ENCODE measurements at places on chromosomes 5 and 9.

- no peak for DNase-seq
Measured at GRCh38 chr5:14842117-14842516, 29.5 kb downstream of the ANKH start.

DNA sequence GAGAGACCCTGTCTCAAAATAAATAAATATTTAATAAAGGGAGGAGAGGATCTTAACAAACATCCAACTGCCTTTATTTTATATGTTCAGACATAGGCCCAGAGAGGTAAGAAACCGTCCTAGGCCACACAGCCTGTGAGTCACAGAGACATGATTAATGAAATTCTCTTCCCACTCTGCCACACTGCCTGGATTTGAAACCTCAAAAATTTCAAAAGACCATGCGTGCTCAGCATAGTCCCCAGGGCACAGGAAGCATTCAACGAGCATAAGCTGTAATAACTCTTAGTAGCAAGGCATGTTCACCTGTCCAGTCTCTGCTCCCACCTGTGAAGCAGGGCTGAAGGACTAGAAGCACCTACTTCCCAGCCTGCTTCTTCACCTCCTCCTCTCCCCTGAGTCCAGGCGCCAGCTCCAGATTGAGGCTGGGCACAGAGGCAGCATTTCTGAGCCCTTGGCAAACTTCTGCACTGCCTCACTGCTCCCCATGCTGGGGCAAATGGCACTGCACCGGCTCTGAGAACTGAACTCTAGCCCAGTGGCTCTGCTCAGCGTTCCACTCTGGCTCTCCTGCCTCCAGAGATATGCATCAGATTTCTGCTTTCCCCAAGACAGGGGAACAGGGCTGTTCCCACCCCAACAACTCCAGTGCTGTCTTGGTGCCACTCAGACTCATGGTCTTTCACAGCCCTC lies 1.1 kb downstream of the FAT2 start:
- no peak for DNase-seq

DNA sequence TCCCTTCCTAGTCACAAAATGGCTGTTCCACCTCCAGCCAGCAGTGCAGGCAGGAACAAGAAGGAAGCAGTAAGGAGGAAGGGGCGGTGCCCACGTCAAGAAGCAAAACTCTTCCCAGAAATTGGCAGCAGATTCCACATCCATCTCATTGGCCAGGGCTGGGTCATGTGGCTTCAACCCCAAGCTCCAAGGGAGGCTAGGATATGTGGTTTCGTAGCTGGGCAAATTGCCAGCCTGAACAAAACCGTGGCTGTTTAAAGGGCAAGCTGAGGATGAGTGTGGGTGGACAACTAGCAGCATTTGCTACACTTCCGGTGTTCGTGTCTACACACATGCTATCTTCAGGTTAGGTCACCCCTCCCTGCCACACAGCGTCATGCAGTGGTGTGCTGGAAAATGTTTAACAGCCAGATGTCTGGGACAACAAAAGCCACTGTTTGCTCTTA lies 92.1 kb upstream of the MAP1B start:
- DNase-seq, result no peak

GRCh38 chr9:131950487-131950886 lies 129.2 kb downstream of the MED27 start:
- DNase-seq, result no peak

DNA sequence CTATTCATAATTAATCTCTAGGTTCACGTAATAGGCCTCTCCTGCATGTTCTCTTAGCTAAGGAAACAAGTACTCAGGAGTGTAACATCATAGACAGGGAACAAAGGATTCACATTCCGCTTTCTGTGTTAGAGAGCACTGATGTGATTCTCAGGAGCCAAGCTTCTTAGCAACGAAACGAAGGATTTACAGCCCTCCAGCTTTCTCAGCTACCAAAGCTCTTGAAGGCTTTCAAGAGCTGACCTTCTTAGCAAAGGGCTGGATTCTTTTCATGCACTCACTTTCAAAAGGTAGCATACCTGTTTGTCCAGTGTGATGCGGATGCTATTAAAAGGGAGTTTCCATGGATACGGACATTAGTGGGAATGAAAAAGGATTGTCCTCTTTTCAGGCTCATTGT lies 107.4 kb downstream of the TUSC1 start:
- DNase-seq, result no peak

DNA sequence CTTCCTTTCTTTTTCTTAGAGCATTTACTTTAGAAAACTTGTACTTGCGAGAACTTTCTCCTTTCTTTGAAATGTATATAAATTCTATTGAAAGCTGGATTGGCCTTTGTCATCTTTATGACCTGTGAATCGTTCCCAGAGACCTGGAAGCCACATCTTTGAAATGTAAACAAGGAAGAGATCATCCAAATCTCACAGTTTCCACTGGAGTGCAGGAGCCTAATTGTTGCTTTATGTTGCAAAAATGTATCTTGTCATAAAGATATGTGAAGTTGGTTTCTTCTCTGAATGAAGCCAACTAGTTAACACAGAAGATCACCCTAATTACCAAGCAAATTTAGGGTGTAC lies 1101.8 kb downstream of the TAF11L14 start:
- DNase-seq, result no peak

DNA sequence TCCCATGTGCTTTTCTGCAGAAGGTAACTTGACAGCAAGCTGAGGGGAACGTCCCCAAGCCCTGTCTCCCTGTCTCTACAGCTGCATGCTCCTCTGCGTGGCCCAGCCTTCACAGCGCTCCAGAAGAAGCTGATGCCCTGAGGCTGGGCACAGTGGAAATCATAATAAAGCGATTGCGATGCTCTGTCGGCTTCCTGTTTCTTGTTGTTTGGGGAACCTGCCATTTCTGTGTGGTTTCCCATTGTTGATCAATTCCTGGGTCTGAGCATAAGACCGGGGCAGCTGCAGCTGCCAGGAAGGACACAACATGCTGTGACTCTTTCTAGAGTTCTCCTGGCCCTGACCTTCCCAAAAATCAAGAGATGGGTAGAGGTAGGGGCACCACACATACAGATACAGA lies 7.2 kb upstream of the DNAJB5 start:
- DNase-seq, result no peak

- no peak for DNase-seq
Measured at GRCh38 chr5:173452119-173452905, 124.1 kb upstream of the STC2 start.

- DNase-seq, result no peak
Measured at GRCh38 chr9:17863213-17863883, 284.5 kb downstream of the SH3GL2 start.

- no peak for DNase-seq
Measured at GRCh38 chr5:20231040-20231439, 243.0 kb upstream of the CDH18 start.

DNA sequence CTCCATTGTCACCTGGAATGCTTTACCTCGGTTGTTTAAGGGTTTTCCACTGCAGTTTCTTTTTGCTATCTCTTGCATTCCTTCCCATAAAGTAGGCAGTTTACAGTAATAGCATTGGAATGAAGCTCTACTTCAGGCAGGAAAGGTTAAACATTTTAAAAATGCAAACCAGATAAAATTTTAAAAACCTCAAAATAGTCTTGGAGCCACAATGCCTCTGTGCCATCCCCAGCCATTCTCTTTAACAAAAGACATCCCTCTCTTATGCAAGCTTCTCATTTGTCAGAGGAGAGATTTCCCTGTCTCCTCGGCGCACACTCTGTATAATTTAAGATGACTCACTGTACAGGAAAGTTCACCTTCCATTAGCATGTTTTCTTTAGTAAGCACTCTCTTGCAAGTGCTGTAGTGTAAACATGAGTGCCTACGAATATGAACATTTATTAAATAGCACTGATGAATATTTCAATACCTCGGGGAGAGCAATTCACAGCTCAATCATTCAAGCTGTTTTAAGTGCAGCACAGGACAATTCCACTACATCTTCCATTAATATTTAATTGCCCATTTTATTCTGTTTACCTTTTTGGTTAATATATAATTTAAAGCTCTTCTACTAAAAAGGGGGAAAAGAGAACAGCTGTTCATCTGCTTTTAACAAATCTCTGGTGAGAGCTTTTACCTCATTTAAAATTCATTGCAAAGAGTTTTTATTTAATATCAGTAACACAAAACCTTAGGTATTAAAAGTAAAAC lies 343.6 kb downstream of the SPATA31D1 start:
- no peak for DNase-seq

- no peak for DNase-seq
Measured at GRCh38 chr9:138046641-138047301, 169.2 kb downstream of the CACNA1B start.

- DNase-seq, result peak; percentile 57
Measured at GRCh38 chr9:89496645-89497256, 1.2 kb downstream of the SEMA4D start.
